NCI-H748 treated with DMSO at 0.1 percent for 48 hours (cell line): ENCODE measurements at places on chromosomes 13 and 19.

GRCh38 chr13:31204592-31204991, 4.8 kb downstream of the B3GLCT start:
- DNase-seq, result no peak

DNA sequence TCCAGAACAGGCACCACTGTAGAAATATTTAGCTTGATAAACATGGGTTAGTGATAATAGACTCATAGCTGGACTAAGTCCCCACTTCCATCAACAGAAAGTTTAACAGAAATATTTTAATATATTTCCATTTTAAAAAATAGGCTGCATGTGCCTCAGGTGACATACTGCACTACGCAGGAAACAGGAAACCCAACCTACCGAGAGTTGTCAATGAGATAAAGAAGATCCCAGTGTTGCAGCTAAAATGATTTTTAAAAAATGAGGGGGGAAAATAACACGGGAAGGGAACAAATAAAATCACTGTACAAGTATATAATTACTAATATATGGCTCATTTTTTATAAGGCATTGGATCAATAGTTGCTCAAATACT, 154.8 kb downstream of the TBC1D4 start:
- DNase-seq, result no peak

- no peak for DNase-seq
These were observed 3.0 kb downstream of the PCID2 start for GRCh38 chr13:113205428-113205931.

DNA sequence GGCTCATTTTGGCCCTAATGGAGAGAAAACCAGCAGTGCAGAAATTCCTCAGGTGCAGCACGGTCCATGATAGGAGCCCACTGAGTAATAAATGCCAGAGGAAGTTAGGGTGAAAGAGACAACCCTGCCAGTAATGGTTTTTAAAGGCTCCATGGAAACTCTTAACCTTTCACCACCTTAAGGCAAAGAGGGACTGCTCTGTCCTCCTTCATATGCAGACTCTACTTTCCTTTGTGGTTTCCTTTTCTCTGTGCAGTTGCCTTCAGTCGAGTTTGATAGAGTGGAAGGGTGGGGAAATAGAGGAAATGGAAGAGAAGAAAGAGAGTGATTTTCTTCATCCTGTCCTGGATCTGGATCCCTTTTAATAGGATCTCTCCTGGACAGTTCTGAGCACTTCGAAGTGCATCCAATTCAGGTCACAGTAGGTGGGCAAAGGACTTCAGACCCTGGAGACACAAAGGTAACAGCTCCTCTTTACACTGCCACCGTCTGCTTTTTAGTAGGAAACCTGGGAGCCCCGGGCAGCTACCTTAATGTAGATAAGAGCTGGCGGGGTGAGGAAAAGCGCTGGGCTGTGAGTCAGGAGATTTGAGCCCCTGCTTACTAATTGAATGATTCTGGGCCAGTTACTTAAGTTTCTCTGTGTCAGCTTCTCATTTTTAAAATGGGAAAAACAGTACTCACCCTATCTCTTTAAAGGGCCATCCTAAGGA, 294.8 kb downstream of the KCNRG start:
- DNase-seq, result no peak

GRCh38 chr13:50366488-50367174, 351.4 kb downstream of the KCNRG start:
- DNase-seq, result peak; percentile 99

GRCh38 chr13:65881561-65882155, 1348.5 kb downstream of the PCDH9 start:
- no peak for DNase-seq

- DNase-seq, result no peak
These were observed 1206.1 kb downstream of the EFNB2 start for GRCh38 chr13:105329359-105329758.

GRCh38 chr13:30577401-30577852, 40.3 kb upstream of the USPL1 start:
- DNase-seq, result no peak

GRCh38 chr13:23678795-23679194, 108.6 kb downstream of the TNFRSF19 start:
- no peak for DNase-seq

DNA sequence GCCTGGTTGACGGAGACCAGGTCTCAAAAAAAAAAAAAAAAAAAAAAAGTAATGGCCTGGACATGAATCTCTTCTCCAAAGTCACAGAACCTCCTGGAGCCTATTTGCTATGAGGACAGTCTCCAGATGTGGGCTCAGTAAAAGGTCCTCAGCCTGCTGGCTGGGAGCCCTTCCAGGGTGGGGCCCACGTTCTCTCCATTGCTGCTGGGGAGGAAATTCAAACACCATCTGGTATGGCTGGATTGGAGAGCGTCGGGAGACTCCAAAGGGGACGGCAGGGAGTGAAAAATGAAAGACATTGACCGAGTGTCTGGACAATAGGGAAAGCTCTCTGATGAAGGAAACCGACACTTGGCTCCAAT, 1.3 kb upstream of the PBX4 start:
- DNase-seq, result no peak

- peak; percentile 33 for DNase-seq
These were observed 534 bp downstream of the CAB39L start for GRCh38 chr13:49443357-49443703.

GRCh38 chr13:107767119-107767518, 448.2 kb downstream of the LIG4 start:
- peak; percentile 72 for DNase-seq

DNA sequence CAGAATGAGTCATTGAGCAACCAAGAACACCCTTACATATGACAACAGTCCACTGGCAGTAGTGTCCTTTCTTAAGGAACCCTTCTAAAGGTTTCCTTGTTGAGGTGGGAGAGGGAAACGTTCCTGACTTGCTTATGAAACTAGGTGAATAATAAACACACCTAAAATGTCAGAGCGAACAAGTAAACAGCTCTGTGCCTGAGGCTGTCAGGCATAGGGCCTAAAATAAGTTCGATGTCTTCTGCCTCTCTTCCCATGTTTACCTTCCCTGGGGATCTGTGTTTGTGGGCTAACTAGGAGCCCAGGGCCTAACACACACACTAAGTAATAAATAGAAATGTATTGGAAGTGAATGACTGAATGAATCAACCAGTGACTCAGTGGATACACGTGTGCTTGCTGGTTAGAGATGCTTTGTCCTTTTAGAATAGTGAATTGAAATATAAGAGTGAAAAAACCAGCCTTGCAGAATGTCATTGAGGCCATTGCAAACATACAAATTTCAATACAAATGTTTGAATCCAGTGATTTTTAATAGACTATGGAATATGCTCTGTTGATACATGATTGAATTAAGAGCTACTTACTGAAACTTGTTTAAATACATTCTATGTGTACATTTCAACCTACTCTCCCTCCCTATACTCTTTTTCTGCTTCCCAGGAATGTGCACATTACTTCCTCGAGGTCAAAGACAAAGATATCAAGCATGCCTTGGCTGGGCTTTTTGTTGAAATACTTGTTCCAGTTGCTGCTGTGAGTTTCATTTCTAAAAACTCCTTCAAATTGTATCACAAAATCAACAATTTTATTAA, 102.9 kb downstream of the FRY start:
- DNase-seq, result no peak

- no peak for DNase-seq
These were observed 34.1 kb downstream of the STK24 start for GRCh38 chr13:98542568-98543377.

DNA sequence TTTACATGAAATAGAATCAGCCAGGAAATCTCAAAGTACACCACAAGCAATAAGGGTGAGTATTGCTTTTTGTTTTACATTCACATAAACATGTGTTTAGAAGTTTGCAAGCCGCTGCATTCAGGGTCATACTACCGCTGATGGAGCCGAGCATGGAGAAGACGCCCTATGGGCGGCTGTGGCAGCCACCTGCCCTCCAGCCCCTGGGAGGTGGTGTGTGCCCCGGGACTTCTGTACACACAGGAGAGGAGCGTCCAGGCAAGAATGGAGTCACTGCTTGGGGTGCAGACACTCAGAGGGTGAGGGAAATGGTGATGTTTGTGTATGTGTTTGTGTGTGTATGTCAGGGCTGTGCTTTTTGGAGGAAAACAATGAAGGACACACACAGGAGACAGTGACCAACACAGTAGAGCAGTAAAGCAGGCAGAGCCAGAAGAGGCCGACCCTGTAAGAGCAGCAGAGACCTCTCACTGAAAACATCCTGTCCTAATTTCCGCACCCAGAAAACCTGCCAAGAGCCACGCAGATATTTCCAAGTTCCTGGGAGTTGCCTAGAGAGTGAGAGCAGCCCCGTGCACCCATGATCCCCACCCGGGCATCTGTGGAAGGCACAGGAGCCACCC, 108.1 kb upstream of the GJB6 start:
- no peak for DNase-seq

DNA sequence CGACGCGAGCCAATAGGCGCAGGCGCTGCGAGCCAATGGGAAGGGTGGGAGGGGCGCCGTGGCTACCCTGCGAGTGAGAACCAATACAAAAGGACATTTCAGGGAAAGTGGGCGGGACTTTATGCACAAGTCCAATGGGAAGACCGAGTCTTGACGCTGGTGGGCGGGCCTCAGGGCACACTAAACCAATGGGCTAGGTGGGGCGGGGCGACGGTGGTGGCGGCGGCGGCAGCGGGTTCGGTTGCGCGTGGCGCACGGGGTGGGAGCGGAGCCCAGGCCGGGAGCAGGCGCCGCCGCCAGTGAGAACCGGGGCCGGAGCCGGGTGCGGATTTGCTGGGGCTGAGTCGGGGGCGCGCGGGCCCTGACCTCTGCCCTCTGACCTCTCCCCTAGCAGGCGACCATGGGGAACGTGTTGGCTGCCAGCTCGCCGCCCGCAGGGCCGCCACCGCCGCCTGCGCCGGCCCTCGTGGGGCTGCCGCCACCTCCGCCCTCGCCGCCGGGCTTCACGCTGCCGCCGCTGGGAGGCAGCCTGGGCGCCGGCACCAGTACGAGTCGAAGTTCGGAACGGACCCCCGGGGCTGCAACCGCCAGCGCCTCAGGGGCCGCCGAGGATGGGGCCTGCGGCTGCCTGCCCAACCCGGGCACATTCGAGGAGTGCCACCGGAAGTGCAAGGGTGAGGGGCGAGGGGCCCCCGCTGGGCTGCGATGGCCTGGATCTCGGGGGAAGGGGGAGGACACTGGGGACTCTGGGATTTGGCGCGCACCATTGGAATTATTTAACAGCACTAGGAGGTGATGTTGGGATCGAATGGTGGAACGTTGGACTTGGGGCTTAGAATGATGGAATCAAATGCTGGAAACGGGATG, at the start of gene TOMM40:
Gene TOMM40 (plus strand): TSS at position 239 of the 867 bp plus-strand sequence. CDS start 162 bp downstream, at position 401.
- peak; percentile 100 for DNase-seq

GRCh38 chr13:113232208-113233003, 23.0 kb downstream of the CUL4A start:
- no peak for DNase-seq

GRCh38 chr13:97743938-97744337, 209.5 kb upstream of the IPO5 start:
- no peak for DNase-seq

GRCh38 chr19:51301266-51301665, 10.2 kb upstream of the IGLON5 start:
- DNase-seq, result no peak

DNA sequence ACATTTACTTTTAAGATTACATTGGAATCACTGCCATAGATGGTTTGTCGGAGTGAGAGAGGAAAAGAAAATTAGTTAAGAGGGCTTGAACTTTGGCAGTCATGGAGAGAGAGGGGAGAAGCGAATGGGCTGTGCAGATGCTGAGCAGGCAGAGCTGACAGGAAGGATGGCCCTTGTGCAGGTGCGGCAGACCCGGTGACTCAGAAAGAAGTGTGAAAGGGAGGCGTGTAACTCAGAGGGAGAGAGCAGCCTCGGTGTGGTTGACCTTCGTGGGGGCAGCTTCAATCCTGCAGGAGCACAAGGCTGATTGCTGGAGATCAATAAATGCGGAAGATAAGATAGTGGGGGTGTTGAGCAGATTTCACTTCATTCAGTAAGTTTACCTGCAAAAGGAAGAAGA, 76.9 kb downstream of the TNFSF13B start:
- DNase-seq, result no peak

DNA sequence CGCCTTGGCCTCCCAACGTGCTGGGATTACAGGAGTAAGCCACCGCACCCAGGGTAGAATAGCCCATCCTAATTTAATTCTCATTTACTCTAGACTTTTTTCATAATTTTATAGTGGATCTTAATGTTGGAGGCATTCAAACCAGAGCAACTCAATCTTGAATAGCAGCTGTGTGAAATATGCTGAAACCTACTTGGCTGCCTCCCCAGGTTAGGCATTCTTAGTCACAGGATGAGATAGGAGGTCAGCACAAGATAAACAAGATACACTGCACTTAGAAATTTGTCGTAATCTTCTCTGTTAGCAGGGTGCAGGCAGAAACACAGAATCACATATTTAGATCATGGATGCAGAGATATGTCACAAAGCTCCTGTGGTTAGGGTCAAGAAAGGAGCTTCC, 2.7 kb upstream of the ZNF43 start:
- no peak for DNase-seq

GRCh38 chr13:73465617-73465971, 406.8 kb downstream of the KLF5 start:
- no peak for DNase-seq

DNA sequence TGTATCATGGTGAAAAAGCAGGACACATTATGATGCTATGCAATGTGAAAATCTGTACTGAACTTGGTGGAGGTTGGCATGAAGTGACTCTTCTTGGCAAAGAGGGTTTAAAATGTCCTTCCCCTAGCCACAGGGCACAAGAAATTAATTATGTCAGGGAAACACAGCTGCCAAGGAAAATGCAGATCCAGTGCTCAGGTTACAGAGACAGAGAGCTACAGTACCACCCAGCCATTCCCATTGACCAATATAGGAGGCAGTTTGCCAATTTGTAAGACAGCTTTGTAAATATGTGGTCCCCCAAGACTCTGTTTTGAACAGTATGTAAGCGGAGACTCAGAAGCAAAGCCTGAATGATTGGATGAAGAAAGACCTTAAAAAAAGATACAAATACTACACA, 69.4 kb upstream of the KLF12 start:
- DNase-seq, result no peak

DNA sequence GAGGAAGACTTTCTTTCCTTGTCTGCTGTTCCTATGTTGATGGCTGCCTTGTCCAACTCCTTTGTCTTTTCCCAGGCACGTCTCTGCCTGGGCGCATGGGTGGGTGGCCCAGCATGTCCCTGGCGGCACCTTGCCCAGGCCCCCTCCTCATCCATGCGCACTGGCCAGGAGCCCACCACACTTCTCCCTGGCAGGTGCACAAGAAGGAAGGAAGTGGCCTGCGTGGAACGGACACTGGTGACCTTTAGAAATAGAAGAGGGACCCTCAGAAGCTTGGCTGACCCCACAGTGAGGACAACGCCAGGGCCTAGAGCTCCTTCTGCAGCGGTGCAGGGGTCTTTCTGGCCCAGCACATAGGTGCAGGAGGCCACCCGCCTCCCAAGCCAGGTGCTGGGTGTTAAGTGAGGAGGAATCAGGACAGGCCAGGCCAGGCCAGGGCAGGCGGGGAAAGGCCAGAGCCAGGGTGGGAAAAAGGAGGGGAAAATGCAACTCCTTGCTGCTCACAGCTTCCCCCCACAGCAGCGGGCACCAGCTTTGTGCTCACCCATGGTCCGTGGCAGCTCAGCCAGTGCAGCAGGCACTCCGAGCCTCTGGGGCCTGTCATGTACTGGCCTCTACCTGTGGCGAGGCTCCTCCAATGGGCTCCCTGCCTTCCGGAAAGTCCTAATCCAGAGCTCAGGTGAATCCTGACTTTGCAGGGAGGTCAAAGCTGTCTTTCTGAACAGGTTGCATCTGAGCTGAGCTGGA, 104.0 kb downstream of the SOX1 start:
- no peak for DNase-seq

- DNase-seq, result no peak
These were observed 329 bp upstream of the ZNF439 start for GRCh38 chr19:11848200-11848593.
